NCI-H1436 treated with DMSO at 0.1 percent for 48 hours (cell line): ENCODE measurements at places on chromosomes 1 and 21.

DNA sequence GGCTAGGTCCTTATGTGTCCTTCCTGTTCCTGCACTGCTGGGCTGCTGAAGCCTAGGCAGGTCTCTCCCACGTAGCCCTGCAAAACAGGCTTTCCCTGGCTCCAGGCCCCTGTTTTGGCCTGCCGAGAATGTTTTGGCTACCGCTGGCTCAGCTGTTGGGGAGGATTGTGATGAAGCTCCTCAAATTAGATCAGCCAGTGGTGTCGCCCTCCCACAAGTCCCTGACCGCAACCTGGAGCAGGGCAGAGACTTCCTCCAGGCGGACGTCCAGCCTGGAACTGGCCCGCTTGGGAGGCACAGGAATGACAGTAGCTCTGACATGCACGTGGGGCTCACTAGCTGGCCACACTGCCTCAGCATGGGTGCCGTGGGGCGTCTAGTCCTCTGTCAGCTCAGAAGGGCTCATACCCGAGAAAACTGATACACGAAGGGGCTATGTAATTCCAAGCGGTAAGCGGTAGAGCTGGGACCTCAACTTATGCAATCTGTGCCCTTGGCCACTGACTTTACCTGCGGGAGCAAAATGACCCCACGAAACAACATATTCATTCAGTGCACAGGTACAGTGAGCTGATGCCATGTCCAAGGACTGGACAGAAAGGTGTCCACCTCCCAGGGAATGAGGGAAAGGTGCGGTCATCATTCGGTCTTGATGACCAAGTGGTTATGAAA, 26.6 kb downstream of the DHRS3 start:
- DNase-seq: no peak

GRCh38 chr1:207032528-207033017, at the start of gene C1orf116:
Gene C1orf116, minus strand, starts transcription at chr1:207032756. Its CDS starts 5,158 bp downstream, at chr1:207027598.
- peak; percentile 88 for DNase-seq

DNA sequence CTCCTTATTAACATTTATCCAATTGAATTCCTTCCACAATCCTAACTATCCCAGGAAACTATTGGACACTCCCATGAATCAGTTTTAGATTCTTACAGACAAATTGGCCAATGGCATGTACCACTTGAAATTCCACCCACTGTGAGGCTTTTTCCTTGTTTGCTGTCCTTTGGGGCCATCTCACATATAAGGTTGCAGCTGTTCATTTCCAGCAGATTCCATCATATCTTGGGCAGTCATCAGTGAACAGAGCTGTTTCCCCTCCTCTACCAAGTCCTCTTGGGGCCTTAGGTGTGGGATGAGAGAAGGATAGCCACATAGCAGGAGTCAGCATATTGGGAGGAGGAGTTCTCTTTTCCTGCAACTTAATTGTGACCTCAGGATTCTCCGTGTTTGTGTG, 109.1 kb downstream of the HHAT start:
- DNase-seq: no peak

DNA sequence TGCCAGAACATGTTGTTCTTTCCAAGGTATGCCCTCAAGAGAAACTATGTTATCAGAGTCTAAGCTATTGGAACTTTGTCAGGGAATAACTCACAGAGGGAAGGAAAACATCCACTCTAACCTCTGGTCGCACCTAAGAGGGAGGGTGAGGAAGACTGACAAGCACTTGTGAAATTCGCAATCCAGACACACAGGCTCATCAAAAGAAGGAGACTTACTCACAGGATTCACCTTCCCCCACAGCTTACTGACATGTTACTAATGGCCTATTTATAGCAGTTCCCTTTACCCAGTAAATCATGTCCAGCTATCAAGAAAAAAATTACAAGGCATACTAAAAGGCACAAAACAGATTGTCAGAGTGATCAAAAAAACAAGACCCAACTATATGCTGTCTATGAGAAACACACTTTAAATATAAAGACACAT, 36.9 kb downstream of the WDR64 start:
- no peak for DNase-seq

DNA sequence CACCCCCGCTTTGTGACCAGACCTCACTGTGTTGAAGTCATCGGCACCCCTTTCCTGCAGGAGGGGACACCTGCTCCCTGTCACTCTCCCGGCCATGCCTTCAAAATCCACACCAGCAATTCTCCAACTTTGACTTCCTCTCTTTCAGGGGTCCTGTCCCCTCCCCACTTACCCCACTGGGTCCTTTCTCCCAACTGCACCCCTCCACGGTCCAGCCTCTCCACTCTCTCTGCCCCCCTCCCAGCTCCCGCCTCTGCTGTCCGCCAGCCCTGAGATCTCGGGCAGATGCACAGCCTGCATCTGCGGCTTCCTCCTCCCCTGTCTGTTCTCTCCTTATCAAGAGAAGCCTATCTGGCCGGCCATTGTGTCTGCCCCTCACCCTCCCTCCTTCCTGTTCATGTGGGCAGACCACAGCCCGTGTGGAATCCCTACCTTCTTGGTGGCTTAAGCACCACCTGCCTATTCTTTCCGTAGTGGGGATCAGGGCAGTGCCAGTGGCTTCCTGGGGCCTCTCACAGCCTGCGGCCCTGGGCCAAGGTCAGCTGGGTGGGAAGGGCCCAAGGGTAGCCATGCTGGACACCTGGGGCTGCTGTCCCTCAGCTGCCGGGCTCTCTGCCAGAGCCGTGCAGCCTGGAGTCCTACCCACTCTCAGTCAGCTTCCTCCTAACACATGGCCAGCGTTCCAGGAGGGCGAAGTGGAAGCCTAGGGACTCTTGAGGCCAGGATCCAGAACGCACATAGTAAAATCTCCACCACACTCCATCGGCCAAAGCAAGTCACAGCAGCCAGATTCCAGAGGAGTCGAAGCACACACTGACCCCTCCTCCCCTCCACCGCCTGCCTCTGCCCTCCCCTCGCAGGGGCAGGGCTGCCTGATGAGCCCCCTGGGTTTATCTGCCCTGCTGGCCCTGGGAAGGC, 5.1 kb upstream of the HES4 start:
- no peak for DNase-seq

GRCh38 chr1:108645564-108646184, 15.2 kb downstream of the HENMT1 start:
- DNase-seq: no peak
